ENCODE measurements at places on chromosomes 1 and 21.

DNA sequence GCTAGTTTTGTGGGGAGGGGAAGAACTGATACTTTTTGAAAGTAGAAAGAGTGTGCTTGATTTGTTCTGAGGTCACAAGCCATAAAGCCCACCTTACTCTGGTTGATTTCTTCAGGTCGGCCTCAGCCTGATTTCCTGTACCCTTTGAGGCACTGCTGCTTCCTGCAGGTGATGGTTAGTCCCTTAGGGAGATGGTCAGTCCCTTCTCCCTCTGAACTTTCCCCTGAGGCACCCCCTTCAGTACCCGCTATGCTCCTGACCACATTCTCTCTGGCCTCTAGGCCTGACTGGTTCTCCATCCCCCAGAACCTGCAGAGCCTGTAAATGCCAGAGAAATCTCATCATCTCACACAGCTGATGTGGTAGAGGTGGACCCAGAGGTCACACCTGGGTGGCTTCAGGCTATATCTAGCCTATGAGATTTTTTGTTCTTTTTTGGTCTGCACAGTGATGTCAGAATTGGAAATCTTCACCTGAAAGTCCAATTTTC is 15.0 kb upstream of the ID3 start:
- DNase-seq = no peak

GRCh38 chr1:161330346-161330745 is 16.2 kb downstream of the SDHC start:
- DNase-seq = no peak

DNA sequence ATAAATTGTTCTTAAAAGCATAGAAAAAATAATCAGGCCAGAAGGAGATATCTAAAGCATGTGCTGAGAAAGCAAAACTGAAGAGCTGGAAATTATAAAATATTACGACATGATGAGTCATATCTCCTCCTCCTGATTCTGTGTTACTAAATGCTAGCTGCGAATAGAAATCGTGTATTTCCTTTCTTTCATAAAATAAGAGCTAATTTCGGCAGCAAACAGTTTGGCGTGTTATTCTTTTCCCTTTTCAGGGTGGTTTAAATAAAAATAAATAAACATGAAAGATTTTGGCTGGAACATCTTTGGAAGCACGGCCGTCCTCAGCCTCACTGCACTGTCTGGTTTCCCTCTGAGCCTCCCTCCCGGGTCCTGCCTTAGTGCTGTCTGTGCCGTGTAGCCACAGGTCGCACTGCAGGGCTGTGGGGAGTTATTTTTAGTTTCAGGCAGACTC is 56.0 kb downstream of the ADARB1 start:
- no peak for DNase-seq

- no peak for DNase-seq
Measured at GRCh38 chr1:19437891-19438294, 47.4 kb downstream of the CAPZB start.

GRCh38 chr1:94332516-94332915 is 85.7 kb upstream of the ABCD3 start:
- no peak for DNase-seq

- no peak for DNase-seq
Measured at GRCh38 chr21:36698981-36699545, at the start of gene SIM2. Gene SIM2, plus strand, starts transcription at chr21:36699115. Its CDS starts 632 bp downstream, at chr21:36699747.

DNA sequence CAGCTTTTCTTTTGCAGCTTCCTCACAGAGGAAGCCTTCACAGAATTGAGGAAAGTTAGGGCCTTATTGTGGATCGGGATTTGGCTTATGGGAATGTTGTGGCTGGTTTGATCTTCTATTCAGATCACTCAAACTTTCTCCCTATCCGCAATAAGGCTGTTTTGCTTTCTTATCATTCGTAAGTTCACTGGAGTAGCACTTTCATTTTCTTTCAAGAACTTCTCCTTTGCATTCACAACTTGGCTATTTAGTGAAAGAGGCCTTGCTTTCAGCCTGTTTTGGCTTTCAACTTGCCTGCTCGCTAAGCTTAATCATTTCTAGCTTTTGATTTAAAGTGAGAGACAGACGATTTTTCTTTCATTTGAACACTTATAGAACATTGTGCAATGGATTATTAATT is 181.9 kb upstream of the B3GALT2 start:
- DNase-seq = no peak

DNA sequence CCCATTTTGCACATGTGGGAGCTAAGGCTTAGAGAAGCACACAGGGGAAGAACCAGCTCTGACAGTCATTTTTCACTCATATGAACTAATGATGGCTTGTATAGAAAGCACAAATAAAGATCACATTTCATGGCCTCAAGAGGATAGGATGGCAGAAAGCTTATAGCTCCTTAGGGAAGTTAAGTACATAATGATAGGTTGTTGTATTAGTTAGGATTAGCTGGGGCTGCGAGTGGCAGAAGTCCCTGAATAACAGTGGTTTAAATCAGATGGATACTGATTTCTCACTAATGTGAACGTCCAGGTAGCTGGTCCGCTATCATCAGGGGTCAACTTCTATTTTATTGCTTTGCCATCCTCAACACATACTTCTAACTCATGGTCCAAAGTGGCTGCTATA is 284.0 kb downstream of the RPS6KC1 start:
- DNase-seq = no peak

DNA sequence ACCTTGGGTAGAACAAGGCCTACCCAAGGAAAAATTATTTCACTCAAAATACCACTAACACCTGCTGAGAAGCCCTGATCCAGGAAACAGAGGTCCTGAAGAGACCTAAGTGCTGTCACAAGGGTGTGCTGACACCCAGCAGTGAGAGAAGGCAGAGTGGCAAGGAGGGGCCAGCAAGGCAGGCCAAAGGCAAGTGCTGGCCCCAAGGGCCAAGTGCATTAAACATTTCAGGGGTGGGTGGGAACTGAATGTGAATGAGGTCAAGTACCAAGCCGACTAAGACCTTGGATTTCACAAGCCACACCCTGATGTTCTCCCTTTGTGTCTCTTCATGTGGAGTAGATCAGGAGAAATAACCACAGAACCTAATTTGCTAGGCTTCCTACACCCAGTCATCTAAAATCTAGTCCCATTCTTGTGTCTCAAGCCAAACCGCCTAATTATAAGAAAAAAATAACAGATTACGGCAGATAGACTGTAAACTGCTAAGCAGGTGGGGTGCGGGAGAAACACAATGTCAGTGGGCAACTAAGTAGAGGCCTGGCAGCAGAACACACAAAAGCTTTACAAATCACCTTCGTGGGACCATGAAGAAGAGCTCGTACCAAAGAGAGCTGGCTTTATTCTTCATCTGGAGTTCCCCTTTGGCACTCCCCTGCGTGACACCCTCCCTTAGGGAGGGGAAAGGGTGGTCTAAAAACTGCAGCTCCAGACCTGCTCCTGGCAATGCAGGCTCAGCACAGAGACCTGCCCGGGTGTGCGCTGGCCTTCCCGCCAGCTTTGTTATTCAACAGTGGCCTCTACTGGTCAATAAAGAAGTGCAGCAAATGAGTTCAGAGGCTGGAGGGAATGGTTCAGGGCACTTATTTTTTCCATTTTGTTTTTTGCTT is 8.7 kb downstream of the UBE2G2 start:
- DNase-seq = no peak

GRCh38 chr1:31745096-31745945 is 18.8 kb downstream of the ADGRB2 start:
- no peak for DNase-seq

DNA sequence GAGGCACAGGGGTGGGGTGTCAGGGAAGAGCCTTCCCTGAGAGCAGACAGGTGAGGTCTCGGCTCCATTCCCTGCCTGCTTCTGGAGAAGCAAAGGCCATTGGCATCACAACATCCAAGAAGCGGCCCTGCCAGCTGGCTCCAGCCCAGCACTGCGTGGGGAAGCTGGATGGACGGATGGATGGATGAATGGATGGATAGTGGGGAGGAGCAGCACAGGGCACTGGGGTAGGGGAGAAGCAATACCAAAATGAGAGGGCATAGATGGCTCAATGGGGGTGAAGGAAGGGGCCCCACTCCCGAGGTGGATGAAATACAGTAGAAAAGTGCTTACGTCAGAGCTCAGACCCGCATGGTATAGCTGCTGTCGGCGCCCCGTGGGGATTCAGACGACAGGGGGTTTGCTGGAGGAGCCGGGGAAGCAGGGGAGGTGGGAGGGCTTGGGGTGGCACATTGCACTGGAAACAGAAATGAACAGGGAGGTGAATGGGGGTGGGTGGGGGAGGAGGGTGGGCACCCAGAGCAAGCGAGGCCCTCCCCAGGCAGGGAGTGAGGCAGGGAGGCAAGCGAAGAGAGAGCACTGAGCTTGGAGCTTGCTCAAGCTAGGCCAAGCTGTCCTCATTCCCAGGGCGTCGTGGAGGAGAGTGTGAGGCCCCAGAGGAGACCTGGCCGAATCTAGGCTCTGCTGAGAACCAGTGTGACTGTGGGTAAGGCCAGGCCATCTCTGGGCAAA is 9.5 kb upstream of the GOLT1A start:
- DNase-seq = no peak

GRCh38 chr1:167227934-167228378 is 7.3 kb downstream of the POU2F1 start:
- no peak for DNase-seq

- no peak for DNase-seq
Measured at GRCh38 chr1:39199593-39199992, 4.9 kb upstream of the MACF1 start.

GRCh38 chr1:203599875-203600781 is 26.5 kb upstream of the ATP2B4 start:
- DNase-seq = no peak

DNA sequence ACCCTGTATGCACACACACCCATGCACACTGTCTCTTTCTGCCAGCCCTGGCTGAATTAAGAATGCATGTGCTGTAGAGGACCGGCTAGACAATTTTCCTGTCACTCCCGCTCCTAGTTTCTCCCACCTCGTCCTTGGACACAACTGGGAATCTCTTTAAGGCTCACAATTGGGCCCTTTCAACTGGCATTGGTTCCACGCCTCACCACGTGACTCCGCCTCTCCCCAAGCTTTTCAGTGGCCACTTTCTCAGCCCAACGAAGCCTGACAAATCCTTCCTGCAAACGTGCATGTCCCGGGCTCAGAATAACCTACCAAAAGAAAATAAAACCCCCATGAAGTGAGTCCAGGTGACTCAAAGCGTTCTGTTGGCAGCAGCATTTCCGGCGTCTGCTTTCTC is 33.8 kb downstream of the FBXO2 start:
- DNase-seq = no peak

GRCh38 chr1:94973309-94973922 is 46.5 kb upstream of the CNN3 start:
- DNase-seq = no peak

GRCh38 chr1:71944006-71944405 is 338.3 kb downstream of the NEGR1 start:
- no peak for DNase-seq

- no peak for DNase-seq
Measured at GRCh38 chr21:25732091-25732760, 2.5 kb downstream of the ATP5PF start.

DNA sequence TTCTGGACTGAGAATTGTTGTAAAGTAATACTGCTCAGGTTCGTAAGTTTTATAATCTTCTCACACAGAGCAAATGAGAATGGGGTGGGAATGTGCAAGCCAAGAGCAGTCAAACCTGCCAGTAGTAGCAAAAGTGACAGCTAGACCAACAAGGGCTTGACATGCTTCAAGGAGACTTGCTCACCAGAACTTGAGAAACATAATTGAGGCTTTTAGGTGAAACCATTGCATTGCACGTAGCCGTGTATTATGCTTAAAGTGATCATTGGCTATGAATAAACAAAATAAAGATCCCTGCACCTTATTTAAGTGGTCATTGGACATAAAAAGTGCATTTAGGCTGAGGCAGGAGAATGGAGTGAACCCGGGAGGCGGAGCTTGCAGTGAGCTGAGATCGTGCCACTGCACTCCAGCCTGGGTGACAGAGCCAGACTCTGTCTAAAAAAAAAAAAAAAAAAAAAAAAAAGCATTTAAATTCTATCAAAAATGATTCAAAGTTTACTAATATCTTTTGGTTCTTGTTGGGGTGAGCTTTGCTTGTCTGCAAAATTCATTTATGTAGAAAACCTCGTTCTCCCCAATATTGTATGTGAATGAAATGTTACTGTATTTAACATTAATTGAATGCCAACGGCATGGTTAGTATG is 11.8 kb upstream of the CCT8 start:
- no peak for DNase-seq

GRCh38 chr1:240399381-240399780 is 212.6 kb downstream of the GREM2 start:
- DNase-seq = no peak

GRCh38 chr1:215004121-215004827 is 78.3 kb upstream of the KCNK2 start:
- DNase-seq = no peak

DNA sequence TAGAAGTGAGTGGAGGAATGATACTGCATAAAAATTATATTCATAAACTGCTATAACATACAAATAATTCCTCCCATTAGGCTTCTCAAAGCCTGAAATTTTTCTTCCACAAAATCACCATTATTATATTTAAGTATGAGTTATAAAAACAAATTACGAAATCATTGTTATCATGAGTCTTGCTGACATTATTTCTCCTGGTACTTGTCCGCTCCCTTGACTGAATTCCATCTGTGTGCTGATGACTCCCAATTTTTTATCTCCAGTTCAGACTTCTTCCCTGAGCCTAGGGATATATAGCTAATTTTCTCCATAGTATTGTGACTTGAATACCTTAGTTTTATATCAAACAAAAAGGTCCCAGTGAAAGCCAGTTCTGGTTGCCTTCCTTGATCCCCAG is 268.2 kb downstream of the HMCN1 start:
- DNase-seq = no peak

DNA sequence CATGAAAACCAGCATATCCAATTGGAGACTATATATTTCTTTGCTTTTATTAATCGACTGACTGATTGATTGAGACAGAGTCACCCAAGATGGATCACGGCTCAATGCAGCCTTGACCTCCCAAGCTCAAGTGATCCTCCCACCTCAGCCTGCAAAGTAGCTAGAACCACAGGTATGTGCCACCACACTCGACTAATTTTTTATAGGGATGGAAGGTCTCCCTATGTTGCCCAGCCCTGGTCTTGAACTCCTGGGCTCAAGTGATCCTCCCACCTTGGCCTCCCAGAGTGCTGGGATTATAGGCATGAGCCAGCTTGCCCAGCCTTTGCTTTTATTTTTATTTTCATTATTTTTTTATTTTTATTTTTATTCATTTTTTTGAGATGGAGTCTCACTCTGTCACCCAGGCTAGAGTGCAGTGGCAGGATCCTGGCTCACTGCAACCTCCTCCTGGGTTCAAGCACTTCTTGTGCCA is 5.4 kb downstream of the SPEN start:
- no peak for DNase-seq

DNA sequence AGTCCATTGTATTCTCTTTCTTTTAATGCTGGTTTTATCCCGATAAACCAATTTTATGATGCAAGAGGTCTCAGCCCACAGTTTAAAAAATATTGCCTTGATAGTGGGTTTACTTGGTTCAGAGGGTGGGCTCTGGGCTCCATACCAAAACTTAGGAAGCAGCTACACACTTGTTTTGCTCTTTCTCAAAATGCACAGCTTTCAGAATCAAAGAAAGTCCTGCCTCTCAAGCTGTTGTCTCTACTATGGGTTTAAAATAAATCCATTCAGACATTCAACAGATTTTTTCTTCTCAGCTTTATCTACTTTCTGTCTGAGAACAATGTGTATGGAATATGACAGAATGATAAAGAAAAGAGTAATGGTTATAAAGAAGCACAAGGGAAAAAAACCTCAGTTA is 14.8 kb upstream of the HHAT start:
- DNase-seq = no peak
